Activated T-helper 17 cell treated with anti-CD3 and anti-CD28 coated beads, Interleukin-2, amount 50 U/mL, for 72 hours (primary cell): ENCODE measurements at places on chromosomes 16 and 17.

DNA sequence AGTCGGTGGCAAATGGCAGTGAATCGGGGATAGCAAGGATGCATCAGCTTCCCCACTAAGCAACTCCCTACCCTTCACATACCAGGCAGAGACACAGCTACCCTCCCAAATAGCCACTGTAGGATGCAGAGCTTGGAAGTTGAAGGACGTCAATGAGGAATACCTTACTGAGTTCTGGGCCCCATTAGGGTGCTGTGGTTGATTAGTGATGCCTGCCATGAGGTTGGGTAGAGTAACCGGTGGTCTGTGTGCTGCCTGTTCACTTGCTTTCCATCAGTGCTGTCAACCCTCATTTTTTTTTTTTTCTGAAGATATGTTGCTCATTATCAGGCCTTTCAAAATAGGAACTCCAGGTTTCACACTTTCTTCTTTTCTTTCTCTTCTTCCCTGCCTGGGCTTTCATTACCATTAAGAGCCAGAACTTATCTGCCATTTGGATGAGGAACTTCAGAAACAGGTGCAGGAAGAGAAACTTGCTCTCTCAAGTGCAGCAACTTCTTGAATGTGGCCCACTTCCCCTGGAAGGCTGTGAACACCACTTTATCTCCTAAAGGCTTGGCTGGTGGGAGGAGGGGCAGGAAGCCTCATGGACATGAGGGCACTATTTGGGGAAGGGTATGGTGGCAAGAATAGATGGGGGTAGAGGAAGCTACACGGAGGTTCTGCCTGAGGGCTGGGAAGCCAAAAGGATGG is 183.5 kb downstream of the NTN1 start:
- no peak for ATAC-seq

DNA sequence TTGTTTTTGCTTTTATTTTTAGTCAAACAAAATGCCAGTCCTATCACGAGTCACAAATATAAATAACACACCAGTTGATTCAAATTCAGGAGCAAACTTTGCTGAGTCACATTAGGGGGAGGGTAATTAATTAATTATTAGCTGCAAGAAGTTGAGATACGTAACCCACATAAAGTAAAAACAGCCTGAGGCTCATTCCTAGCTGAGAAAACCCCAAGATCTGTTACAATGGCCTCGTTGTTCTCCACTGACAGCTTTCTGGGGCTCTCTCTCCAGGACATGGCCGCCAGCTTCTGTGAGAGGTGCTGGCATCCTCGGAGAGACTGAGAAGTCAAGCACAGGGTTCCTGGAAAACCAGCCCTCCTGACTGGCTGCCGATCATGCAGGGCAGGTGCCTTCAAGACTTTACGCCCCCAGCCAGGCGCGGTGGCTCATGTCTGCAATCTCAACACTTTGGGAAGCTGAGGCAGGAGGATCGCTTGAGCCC is 11.1 kb downstream of the RAB40B start:
- ATAC-seq, result no peak

DNA sequence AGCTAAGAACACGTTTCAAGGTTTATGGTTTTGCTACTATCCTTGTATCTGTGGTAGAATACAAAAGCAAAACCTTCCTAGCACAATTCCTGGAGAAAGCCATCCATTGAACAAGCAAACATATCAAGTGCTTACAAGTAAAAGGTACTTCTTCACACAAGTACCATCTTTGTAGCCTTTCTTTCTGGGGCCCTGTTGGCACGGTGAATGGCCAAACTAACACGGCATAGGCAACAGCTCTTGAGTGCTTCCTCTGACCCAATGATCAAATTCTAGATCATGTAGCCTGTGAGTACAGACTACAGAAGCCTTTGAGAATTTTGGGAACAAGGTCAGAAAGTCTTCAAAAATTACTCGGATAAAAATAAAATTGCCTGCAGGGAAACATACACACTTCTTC is 57.9 kb downstream of the ANKFY1 start:
- ATAC-seq, result no peak

GRCh38 chr16:57727610-57728009 is 8.0 kb upstream of the KATNB1 start:
- ATAC-seq, result no peak

GRCh38 chr17:72137161-72137560 is 16.3 kb downstream of the SOX9 start:
- ATAC-seq, result no peak

- ATAC-seq, result no peak
Measured at GRCh38 chr17:21495281-21495680, 119.1 kb downstream of the KCNJ12 start.

DNA sequence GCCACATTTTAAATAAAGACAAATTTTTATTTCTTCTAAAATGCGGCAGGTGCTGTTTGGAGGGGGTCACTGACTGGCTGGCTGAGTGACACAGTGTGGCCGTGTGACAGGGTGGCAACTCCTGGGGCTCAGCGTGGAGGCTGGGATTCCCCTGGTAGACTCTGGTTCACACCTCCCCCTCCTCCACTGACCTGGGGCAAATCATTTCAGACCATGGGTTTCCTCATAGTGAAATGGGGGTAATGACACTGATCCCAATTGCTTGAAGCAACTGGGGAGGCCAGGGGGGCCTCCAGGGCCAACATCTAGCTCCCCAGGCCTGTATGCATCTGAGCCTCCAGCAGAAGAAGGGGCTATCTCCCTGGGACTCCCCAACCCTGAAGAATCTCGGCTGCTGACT is 6.6 kb downstream of the HSD11B2 start:
- peak; percentile 35 for ATAC-seq

- ATAC-seq, result peak; percentile 69
Measured at GRCh38 chr17:75338335-75338734, 49.1 kb upstream of the SLC25A19 start.

DNA sequence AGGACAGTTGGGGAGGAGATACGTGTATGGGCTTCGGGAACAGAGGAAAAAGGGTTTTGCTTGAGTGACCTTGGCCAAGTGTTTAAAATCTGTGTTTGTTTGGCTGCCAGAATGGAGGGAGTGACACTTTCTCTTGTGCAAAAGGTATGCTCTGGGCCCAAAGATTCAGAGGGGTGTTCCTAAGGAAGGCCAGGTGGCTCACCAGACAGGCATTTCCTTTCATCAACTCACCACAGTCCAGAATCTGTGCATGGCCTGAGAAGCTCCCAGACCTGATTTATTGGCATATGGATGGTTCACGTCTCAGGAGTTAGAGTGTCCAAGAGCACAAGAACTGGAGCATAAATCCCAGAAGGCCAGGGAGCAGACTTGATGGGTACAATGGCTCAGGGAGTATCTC is 53.4 kb upstream of the NLK start:
- ATAC-seq, result no peak

GRCh38 chr17:79849953-79850352 is 10.7 kb upstream of the CBX4 start:
- no peak for ATAC-seq

DNA sequence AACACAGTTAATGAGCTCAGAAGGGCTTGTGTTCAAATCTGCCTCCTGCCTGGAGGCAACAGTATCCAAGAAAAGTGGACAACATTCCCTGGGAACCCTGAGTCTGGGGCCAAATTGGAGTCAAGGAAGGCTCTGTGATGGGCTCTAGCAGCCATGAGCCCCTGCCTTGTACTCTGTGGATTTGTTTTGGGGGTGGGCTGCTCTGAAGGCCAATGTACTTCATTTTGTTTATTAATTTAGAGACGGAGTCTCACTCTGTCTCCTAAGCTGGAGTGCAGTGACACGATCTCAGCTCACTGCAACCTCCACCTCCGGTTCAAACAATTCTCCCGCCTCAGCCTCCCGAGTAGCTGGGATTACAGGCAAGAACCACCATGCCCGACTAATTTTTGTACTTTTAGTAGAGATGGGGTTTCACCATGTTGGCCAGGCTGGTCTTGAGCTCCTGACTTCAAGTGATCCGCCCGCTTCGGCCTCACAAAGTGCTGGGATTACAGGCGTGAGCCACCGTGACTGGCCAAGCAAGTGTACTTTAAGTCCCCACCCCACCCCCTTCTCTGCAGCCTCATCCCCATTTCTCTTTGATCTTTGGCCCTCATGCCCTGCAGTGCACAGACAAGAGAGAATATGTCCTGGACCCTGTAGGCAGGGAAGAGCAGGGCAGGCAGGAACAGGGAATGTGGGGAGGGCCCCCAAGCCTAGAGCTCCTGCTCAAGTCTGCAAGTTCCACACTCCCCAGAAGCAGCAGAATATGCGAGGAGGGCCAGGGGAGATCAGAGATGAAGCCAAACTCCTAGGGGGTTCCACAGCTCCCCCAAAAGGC is 2.7 kb upstream of the GIP start:
- no peak for ATAC-seq

DNA sequence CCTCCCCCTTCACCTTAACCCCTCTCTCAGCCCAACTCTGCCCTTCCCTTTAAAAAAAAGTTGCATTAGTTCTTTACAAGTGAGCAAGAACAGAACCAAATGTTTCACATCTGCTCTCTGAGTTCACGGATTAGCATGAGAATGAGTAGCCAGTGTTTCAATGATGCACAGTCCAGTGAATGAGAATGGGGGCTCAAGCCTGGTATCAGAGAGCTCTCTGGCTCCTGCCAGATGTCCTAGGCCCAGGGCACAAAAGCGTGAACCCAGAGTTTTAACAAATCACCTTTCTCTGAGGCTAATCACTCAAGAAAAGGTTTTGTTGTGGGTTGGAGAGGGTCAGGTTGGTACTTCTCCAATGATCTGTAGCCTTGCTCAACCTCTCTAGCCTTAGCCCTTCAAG is 41.5 kb upstream of the HS3ST3A1 start:
- no peak for ATAC-seq
